Dermis blood vessel endothelial cell (primary cell): ENCODE measurements at places on chromosomes 3 and 15. TPM values are rescaled to one million over a fixed set of nuclear protein-coding genes. Genes with fewer than 3 reads are reported as not detected.

CCDC80 gene
- 8.5 and 24.3 TPM in 2 replicates for total RNA-seq

SLC9A9 gene
- total RNA-seq, result 3.2 and 3.6 TPM in 2 replicates

ZNF662 gene
- 1.5 and 2.4 TPM in 2 replicates for total RNA-seq

KCNMB2 gene
- not detected in 2 replicates for total RNA-seq

GOLGA6D gene
- not detected in 2 replicates for total RNA-seq

AQR gene
- 30.0 and 36.7 TPM in 2 replicates for total RNA-seq

NISCH gene
- total RNA-seq, result 72.8 and 106 TPM in 2 replicates
